ENCODE measurements at places on chromosomes 12 and 14. TPM values are rescaled to one million over a fixed set of nuclear protein-coding genes. Genes with fewer than 3 reads are reported as not detected.

DNA sequence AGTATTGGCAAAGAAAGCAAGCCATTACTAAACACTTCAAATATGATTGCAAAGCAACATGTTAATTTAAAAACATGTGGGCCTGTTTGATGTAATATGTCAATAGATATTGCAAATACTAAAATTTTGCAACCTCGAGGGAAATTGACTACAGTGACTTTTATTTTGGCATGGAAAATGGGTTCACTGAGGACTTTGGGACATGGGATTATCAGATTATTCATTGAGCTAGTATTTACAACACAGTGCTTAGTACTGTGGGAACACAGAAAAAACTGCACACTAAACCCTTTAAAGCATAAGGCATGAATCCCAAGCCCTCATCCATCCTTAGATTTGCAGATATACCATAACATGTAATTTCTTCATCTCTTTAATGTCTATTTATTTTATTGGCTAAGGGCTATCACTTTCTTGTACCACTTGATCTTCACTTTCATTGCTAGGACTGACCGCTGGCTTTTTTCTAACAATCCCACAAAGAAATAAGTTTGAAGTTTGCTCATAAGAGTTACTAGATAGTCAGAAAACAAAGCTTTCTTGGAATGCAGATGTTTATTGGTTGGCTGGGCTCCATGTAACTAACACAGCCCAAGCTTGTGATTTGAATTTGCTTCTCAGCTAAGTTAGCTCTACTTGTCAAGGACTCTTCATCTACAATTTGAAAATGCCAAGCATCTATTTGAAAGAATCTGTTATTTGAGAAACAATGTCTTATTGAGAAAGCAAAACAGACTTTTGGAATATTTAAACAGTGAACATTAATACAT, 48.7 kb downstream of the PPFIBP1 start:
- no peaks in the 10 kb centered on the region for H3K27me3 ChIP-seq
- DNase-seq: no peak
- H3K36me3 ChIP-seq: no peaks in the 10 kb centered on the region

DNA sequence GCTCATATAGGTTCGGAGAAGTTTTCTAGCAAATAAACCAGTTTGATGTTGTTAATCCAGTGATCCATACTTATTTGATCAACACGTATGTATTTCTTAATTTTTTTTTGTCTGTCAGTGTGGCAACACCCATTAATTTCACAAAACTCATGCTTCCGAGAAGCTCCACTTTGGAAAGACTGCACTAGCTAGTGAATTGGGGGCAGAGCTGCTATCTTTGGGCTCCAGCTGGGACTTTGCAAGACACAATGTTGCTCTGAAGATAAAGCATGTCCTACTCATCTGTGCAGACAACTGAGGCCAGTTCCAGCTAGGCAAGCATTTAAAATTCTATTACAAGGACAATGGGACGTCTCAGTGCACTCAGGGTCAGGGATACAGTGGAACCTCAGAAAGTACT, 298.4 kb downstream of the NUAK1 start:
- H3K36me3 ChIP-seq: no peaks in the 10 kb centered on the region
- H3K4me1 ChIP-seq: no peaks in the 10 kb centered on the region
- no peaks in the 10 kb centered on the region for H3K27me3 ChIP-seq
- DNase-seq: no peak

DNA sequence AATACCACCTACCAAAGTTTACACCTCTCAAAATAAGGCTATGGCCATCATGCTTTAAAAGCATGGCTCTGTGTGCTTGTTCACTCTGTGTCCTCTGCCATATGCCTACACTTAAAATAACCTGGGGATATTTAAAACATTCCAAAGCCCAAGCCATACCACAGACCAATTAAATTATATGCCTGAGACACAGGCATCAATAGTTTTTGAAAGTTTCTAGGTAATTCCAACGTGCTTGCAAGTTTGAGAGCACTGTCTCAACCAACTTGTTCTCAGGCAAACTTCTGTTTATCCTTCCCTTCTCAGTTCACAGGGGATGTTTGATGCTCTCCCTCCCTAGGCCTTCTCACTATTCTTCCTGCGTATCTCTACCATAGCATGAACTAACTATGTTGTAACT, 3.4 kb upstream of the FRMD6 start:
- H3K4me1 ChIP-seq: peaks cover 17% of the 10 kb centered on the region
- no peak overlapping the region for H3K4me3 ChIP-seq
- H3K36me3 ChIP-seq: no peaks in the 10 kb centered on the region
- no peak overlapping the region for H3K27ac ChIP-seq

DNA sequence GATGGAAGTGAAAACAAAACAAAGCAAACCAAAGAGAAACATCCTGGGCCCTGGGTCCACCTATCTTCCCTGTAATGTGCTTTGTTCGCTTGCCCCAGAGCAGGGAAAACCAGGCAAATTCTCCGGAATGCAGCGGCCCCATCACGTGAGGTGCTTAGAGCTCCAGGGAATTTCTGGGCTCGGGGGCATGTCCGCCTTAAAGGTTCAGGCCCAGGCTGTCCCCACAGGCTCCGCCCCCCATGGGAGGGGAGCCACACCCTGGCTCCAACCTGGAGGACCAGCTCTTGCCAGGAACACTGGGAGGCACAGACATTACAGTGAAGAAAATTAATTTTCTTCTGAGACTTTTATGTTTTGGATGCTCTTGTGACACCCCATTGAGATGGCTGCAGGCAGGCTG, 69.9 kb downstream of the RBM19 start:
- peaks cover 2% of the 10 kb centered on the region for H3K36me3 ChIP-seq
- no peaks in the 10 kb centered on the region for H3K4me1 ChIP-seq
- H3K4me3 ChIP-seq: no peak overlapping the region
- no peak for DNase-seq
- H3K27ac ChIP-seq: no peak overlapping the region
- H3K27me3 ChIP-seq: no peaks in the 10 kb centered on the region

- no peak for DNase-seq
- H3K4me1 ChIP-seq: peaks cover 10% of the 10 kb centered on the region
- no peak overlapping the region for H3K27ac ChIP-seq
- H3K4me3 ChIP-seq: no peak overlapping the region
- H3K36me3 ChIP-seq: no peaks in the 10 kb centered on the region
These were observed 136.8 kb downstream of the CALM1 start for GRCh38 chr14:90533591-90534021.

DNA sequence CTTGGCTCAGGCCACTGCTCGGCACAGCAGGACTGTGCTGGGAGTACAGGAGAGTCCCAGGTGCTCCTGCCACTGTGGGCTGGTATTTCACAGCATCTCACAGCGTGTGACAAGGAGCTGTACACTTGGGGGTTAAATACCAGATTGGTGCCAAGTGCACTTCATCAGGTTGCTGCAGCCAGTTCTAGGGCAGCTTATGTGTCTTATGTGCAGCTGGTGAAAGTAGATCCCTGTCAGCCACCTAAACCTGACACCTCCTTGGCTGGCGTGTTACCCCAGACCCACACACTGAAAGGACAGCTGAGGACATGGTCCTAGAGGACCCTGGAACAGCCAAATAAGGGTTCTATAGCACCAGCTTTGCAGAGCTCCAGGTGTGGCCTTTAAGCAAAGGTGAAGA, 18.9 kb downstream of the PLEKHH1 start:
- H3K27me3 ChIP-seq: no peaks in the 10 kb centered on the region
- H3K4me3 ChIP-seq: no peak overlapping the region
- no peaks in the 10 kb centered on the region for H3K36me3 ChIP-seq
- no peak overlapping the region for H3K27ac ChIP-seq

DNA sequence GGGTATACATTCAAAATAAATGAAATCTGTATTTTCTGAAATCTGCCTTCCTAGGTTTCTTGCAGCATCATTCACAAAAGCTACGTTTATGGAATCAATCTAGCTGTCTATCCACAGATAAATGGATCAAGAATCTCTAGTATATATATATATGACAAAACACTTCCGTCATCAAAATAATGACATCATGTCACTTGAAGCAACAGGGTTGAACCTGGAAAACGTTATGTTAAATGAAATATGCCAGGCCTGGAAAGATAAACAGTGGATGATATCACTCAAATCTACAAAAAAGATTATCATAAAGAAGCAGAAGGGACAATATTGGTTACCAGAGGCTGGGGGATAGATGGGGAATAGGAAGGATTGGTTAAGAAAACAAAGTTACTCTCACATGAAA, 28.6 kb downstream of the ASCL4 start:
- no peaks in the 10 kb centered on the region for H3K4me1 ChIP-seq
- DNase-seq: no peak
- H3K36me3 ChIP-seq: no peaks in the 10 kb centered on the region
- no peak overlapping the region for H3K4me3 ChIP-seq
- no peak overlapping the region for H3K27ac ChIP-seq

GRCh38 chr12:67434671-67435370, 165.7 kb downstream of the CAND1 start:
- H3K27ac ChIP-seq: no peak overlapping the region
- no peaks in the 10 kb centered on the region for H3K27me3 ChIP-seq
- peaks cover 3% of the 10 kb centered on the region for H3K4me1 ChIP-seq
- no peak for DNase-seq
- no peaks in the 10 kb centered on the region for H3K36me3 ChIP-seq
- H3K4me3 ChIP-seq: no peak overlapping the region

GRCh38 chr12:104505095-104505818, 48.5 kb downstream of the CHST11 start:
- no peak overlapping the region for H3K4me3 ChIP-seq
- no peak overlapping the region for H3K27ac ChIP-seq
- no peak for DNase-seq
- H3K4me1 ChIP-seq: peaks cover 74% of the 10 kb centered on the region
- no peaks in the 10 kb centered on the region for H3K36me3 ChIP-seq

DNA sequence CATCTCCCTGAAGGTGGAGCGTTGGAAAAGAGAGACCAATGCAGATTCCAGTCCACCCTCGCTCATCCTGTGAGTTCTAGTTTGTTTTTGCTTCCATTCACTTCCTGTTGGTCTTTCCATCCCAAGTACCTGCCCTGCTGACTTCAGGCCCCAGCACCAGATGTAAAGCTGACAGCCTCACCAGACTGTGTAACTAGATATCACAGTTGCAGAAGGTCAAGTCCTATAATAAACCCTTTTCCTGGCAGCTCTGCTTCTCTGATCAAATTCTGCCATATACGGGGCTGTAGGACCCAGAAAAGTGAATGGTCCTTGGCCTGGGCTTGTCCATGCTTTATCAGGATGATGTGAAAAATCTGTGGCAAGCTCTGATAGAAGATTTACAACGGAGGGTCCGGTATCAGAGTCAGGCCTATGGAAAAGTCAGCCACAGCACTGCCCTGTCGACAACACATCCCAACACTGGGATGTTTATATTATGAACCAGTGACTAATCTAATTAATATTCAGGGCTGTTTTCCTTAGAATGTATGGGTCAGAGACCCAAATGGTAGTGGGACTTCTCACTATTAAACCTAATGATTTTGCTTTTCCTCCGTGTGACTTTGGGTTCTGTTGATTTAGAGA, 42.1 kb downstream of the CCDC175 start:
- no peak overlapping the region for H3K27ac ChIP-seq
- no peaks in the 10 kb centered on the region for H3K27me3 ChIP-seq
- no peaks in the 10 kb centered on the region for H3K36me3 ChIP-seq
- no peak overlapping the region for H3K4me3 ChIP-seq
- no peak for DNase-seq

DNA sequence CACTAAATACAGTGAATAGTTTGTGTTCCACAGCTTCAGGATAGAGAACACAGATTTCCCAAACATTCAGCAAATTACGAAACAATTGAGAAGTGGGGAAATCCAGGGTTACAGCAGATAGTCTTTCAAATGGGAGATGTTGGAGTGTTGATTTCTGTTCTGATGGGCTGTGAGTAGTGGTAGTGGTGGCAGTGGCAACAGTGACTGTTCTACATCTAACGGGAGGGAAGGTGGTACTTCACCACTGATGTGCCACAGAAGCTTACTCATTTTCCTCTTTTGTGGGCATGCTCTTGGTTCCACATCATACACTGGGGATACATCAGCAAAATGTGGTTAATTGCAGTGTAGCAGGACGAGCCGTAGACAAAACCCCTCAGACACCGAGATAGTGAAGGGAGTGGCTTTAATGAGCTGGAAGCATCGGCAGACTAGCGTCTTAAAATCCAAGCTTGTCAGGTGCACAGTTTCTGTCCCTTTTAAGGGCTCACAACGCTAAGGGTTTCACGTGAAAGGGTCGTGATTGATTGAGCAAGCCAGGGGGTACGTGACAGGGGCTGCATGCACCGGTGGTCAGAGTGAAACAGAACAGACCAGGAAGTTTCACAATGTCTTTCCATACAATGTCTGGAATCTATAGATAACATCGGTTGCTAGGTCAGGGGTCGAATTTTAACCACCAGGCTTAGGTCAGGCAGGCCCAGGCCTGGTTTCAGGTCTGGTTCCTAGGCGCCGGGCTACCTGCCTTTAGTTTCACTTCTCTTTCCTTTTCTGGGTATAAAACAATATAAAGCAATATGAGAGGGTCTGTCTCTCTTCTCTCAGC, 330.6 kb upstream of the FBXO33 start:
- H3K36me3 ChIP-seq: no peaks in the 10 kb centered on the region
- no peaks in the 10 kb centered on the region for H3K27me3 ChIP-seq
- H3K4me3 ChIP-seq: no peak overlapping the region
- H3K4me1 ChIP-seq: no peaks in the 10 kb centered on the region
- no peak for DNase-seq

- no peak overlapping the region for H3K27ac ChIP-seq
- no peak overlapping the region for H3K4me3 ChIP-seq
- no peaks in the 10 kb centered on the region for H3K36me3 ChIP-seq
- no peaks in the 10 kb centered on the region for H3K4me1 ChIP-seq
These were observed 117.4 kb downstream of the KTN1 start for GRCh38 chr14:55697414-55697861.

DNA sequence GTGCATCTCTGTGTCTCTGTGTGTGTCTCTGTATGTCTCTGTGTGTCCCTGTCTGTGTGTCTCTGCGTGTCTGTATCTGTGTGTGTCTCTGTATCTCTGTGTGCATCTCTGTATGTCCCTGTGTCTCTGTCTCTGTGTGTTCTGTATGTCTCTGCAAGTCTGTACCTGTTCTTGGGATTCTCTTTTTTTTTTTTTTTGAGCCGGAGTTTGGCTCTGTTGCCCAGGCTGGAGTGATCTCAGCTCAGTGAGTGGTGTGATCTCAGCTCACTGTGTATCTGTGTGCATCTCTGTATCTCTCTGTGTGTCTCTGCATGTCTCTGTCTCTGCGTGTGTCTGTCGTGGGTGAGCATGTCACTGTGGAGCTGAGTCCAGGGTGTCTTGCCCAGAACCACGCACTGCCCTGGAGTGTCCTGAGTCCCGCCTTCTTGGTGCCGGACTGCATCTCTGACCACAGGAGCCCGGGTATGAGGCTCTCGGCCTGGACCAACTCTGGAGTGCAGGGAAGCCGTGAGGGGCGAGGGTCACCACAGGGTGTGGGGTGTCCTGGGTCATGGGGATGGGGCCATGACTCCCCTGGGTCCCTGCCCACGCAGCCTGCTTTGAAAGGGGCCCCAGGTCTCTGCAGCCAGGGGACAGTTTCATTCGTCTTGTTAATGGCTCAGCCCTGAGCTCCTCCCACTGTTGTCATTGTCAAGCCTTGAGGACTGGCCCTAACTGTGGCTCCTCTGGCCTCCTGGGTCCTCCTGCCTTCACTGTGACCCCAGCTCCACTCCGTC, 11.8 kb downstream of the MYL2 start:
- H3K36me3 ChIP-seq: no peaks in the 10 kb centered on the region
- no peak overlapping the region for H3K4me3 ChIP-seq
- no peak for DNase-seq
- H3K27me3 ChIP-seq: no peaks in the 10 kb centered on the region
- peaks cover 12% of the 10 kb centered on the region for H3K4me1 ChIP-seq

IFNG-AS1 gene
- total RNA-seq: 2.4 TPM

CD4 gene
- 10.1 TPM for total RNA-seq

PTPRB gene
- 2.3 TPM for total RNA-seq

KRT85 gene
- total RNA-seq: not detected

LUM gene
- not detected for total RNA-seq

MUCL1 gene
- not detected for total RNA-seq

NXPH4 gene
- total RNA-seq: 0.82 TPM

IL31 gene
- not detected for total RNA-seq

LYZ gene
- total RNA-seq: 337 TPM

GZMB gene
- 1,565 TPM for total RNA-seq

CSRP2 gene
- total RNA-seq: 0.08 TPM

RDH16 gene
- total RNA-seq: 1.3 TPM

MYBPC1 gene
- total RNA-seq: not detected

All from natural killer cell (primary cell).